CMK (cell line): ENCODE measurements at places on chromosomes 3 and 15.

GRCh38 chr3:160831401-160831800, 75.4 kb downstream of the PPM1L start:
- no peak for DNase-seq

- DNase-seq, result no peak
These were observed 24.2 kb downstream of the ABHD2 start for GRCh38 chr15:89112341-89112971.

GRCh38 chr3:128312271-128312670, 154.4 kb downstream of the DNAJB8 start:
- no peak for DNase-seq

GRCh38 chr3:14788644-14789043, 30.1 kb upstream of the FGD5 start:
- DNase-seq, result no peak

GRCh38 chr3:194384569-194385001, 14.5 kb downstream of the GP5 start:
- no peak for DNase-seq
